Urothelium cell line (cell line): ENCODE measurements at places on chromosomes 3 and 15.

GRCh38 chr15:38226608-38227266 lies 25.9 kb upstream of the SPRED1 start:
- peak; percentile 78 for DNase-seq

DNA sequence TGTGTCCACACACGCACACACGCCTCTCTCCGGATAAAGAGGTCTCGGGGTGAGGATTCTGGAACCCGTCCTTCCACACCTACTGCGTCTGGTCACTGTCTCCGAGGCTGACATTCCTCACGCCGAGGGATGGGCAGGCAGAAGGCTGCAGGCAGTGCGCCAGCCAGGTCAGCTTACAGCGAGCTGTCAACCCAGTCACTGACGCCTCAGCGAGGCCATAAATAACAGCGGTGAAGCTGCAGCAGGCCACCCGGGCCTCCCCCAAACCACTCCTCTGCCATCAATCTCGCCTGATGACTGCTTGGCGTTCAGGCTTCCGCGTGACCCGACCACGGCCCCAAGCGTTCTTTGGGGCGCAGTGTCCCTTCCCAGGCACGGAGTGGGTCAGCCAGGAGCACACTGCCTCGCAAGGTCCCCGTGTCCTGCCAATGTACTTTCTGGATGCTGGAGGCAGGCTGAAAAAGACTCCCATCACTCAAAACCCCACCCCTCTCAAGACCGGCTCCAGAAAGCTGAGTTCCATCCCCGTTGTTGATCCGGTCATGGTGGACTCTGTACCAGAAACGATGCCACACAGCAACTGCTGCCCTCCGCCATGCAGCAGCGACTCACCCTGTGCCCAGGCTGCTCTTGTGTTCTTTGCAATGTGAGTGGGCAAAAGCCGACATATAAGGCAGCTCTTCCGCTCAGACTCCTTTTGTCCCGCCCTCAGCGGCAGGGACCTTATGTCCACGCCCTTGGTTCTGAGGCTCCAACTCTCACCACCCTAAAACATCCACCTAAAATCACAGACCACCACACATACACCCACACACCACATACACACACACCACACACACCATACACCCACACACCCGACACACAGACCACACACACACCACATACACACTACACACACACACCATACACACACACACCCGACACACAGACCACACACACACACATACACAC lies 27.1 kb downstream of the CPN2 start:
- peak; percentile 85 for DNase-seq

DNA sequence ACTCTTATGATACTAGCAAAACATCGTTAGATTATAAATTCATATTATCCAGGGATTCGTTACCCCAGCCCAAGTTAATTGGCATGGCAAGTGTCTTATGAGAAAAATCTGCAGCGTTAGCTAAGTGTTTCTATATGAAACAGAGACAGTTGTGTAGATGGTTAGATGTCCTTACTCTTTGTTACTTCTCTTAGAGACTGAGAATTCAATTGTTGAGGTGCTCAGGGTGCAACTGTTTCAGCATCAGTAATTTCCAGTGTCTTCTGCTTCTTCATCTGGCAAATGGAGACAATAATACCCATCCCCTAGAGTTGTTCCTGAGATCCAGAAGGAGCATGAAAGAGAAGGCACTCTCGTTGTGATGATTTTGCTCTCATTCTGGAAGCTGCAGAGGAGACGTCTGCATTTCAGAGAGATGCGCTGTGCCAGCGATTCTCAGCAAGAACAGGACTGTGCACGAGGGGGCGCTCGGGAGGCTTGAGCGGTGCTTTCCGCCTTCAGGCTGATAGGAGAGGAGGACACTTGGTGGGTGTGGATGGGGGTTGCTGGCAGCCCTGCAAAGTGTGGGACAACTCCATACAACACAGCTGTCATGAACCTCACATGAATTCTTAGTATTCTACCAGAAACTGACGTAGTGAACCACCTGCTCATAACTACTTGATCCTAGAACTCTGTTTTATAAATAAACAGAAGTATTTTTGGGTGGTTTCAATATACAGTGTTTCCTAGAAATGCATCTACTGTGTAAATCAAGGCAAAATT lies 39.7 kb upstream of the SPSB4 start:
- peak; percentile 60 for DNase-seq

GRCh38 chr3:126051741-126052140 lies 32.2 kb downstream of the SLC41A3 start:
- DNase-seq, result no peak

- no peak for DNase-seq
Observed at GRCh38 chr15:72923289-72923688, 129.0 kb upstream of the NEO1 start.

DNA sequence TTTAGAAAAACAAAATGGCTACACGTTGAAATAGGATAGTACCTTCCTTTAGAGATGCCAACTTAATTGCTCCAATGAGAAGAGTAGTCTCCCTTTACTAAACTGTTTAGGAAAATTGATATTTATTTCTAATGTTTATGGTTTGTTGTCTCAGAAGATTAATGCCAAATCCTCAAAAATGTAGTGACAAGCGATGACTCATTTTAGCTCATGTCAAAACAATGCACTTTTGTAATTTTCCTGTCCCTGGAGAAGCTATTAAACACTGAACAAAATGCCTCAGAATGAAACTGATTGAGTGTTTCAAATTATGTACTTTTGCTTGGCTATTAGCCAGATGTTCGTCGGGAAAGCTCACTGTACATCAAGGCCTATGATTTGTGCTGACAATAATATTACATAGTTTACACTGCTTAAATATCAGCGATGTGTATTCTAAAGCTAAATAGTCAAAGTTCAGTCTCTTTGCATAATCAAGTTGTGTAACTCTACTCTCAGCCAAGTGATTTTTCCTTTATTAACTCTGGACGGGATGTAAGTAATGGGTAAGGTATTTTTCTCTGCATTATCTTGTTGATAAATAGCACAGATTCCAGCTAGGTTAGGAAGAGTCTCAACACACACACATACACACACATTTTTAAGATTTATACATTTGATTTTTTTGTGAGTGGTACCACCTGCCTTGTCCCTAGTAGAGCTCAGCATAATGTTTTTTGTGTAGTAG lies 83.7 kb downstream of the CMSS1 start:
- peak; percentile 46 for DNase-seq

DNA sequence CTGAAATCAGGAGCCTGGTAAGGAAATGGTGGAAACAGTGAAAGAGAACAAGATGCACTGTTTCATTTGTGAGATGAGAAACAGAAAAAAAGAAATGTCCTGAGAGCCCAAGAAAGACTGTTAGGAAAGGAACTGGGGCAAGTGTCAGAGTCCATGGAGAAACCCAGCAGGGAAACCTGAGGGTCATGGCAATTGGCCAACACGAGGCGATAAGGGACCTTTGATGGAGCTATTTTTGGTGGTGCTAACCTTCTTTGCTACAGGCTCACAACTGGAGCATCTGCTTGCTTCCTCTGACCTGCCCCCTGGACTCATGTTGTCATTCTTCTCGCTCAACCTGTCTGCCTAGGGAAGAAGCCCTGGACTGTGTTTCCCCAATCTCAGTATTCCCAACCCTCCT lies 4.2 kb upstream of the TMEM41A start:
- no peak for DNase-seq

GRCh38 chr3:146975476-146975875 lies 370.3 kb upstream of the PLSCR5 start:
- no peak for DNase-seq
